Stimulated activated CD8-positive, alpha-beta memory T cell treated with anti-CD3 and anti-CD28 coated beads, Interleukin-15, amount 100 ng/mL, for 24 hours (primary cell): ENCODE measurements at places on chromosomes 5 and 9.

- no peak for DNase-seq
These were observed 3.1 kb downstream of the GEMIN5 start for GRCh38 chr5:154934881-154935280.

DNA sequence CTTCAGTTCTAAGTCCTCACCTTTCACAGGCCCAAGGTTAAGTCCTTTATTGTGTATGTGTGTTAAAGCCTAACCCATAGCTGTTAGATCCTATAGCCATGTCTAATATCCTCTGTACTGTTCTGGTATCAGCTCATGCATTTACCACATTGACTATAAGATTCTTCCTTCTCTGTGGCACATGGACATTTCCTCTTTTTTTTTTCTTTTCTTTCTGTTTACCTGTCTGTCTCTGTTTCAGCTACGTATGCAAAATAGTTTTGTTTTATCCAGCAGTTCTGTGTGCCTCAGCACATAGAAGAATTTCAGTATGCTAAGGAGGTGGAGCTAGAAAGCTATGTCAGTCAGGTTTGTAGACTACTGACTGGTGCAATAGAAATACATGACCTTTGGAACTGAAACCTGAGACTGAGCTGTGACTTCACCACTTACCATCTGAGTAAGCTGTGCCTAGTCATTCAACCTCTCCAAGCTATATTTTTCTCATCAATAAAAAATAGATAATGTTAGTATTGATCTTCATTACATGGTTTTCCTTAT lies 155.6 kb upstream of the VLDLR start:
- DNase-seq, result no peak

- DNase-seq, result no peak
These were observed 105.4 kb upstream of the TBCA start for GRCh38 chr5:77881528-77881927.

GRCh38 chr5:175059687-175060211 lies 335.4 kb downstream of the MSX2 start:
- no peak for DNase-seq

- DNase-seq, result no peak
These were observed 55.7 kb downstream of the THBS4 start for GRCh38 chr5:80090884-80091166.

- DNase-seq, result no peak
These were observed 637 bp downstream of the CBY3 start for GRCh38 chr5:179680014-179680779.

- no peak for DNase-seq
These were observed 27.2 kb downstream of the DEPDC1B start for GRCh38 chr5:60672693-60673264.

DNA sequence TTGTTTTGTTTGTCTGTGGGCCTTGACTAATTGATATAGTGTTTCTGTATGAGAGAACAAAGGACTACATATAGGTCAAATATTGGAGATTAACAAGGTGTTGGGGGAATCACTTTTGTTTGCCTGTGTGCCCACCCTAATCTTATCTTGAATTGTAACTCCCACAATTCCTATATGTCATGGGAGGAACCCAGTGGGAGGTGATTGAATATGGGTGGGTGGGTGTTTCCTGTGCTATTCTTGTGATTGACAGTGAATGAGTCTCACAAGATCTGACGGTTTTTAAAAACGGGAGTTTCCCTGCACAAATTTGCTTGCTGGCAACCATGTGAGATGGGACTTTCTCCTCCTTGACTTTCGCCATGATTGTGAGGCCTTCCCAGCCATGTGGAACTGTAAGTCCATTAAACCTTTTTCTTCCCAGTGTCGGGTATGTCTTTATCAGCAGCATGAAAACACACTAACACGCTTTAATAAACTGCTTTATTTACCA lies 64.9 kb upstream of the HSPB3 start:
- no peak for DNase-seq

GRCh38 chr5:151614565-151614964 lies 23.4 kb upstream of the FAT2 start:
- DNase-seq, result no peak
